ENCODE measurements at places on chromosomes 3 and 15. TPM values are rescaled to one million over a fixed set of nuclear protein-coding genes. Genes with fewer than 3 reads are reported as not detected.

The CLSTN2 gene
- 15.7 TPM for total RNA-seq

The ROPN1 gene
- not detected for total RNA-seq

The ERICH6 gene
- not detected for total RNA-seq

The KLF15 gene
- total RNA-seq: 55.7 TPM

The LTK gene
- 0.81 TPM for total RNA-seq

The ANKRD63 gene
- total RNA-seq: not detected

The NUP210 gene
- 3.7 TPM for total RNA-seq

The ARPIN gene
- total RNA-seq: 19.5 TPM

The MYZAP gene
- total RNA-seq: 6.8 TPM

The RTP1 gene
- not detected for total RNA-seq

The SIAH2 gene
- total RNA-seq: 36.2 TPM

The CYP19A1 gene
- total RNA-seq: 3.1 TPM

The ARPP19 gene
- 102 TPM for total RNA-seq

The SST gene
- not detected for total RNA-seq

The SH3GL3 gene
- 4.9 TPM for total RNA-seq

The SNURF gene
- total RNA-seq: 17.7 TPM

The WDR76 gene
- 3.8 TPM for total RNA-seq

The ACTC1 gene
- total RNA-seq: 47.7 TPM

The GOLGA8T gene
- total RNA-seq: not detected

The GOLGA6D gene
- total RNA-seq: not detected

The HGD gene
- total RNA-seq: not detected

The SMCO1 gene
- total RNA-seq: not detected

The ITGA11 gene
- total RNA-seq: 360 TPM

The GSK3B gene
- 39.3 TPM for total RNA-seq

The SYNPR gene
- total RNA-seq: not detected

The P4HTM gene
- total RNA-seq: 57.6 TPM

The SEC22A gene
- 24.7 TPM for total RNA-seq

The NIPA2 gene
- 40.5 TPM for total RNA-seq

The ETV5 gene
- total RNA-seq: 362 TPM

The PAK2 gene
- total RNA-seq: 47.0 TPM

The ZNF501 gene
- total RNA-seq: 3.6 TPM

The HDAC11 gene
- 15.8 TPM for total RNA-seq

The CX3CR1 gene
- total RNA-seq: 0.54 TPM

The SPG11 gene
- 76.0 TPM for total RNA-seq

The GOLGA8H gene
- 1.3 TPM for total RNA-seq

The TRPM1 gene
- not detected for total RNA-seq

The SAMMSON gene
- total RNA-seq: 3.4 TPM

The P2RY12 gene
- 2.2 TPM for total RNA-seq

The STARD9 gene
- total RNA-seq: 67.8 TPM

The XPC gene
- 49.2 TPM for total RNA-seq

The GOLGA8R gene
- 11.9 TPM for total RNA-seq

The CLDND1 gene
- 175 TPM for total RNA-seq

The GP9 gene
- total RNA-seq: not detected

The TIMP4 gene
- 73.9 TPM for total RNA-seq

The PRR20G gene
- not detected for total RNA-seq

The ST8SIA2 gene
- total RNA-seq: not detected
